NCI-H1436 (cell line): ENCODE measurements at places on chromosomes 11 and 22.

- no peak for DNase-seq
Observed at GRCh38 chr22:24379536-24379935, 47.9 kb upstream of the ADORA2A start.

DNA sequence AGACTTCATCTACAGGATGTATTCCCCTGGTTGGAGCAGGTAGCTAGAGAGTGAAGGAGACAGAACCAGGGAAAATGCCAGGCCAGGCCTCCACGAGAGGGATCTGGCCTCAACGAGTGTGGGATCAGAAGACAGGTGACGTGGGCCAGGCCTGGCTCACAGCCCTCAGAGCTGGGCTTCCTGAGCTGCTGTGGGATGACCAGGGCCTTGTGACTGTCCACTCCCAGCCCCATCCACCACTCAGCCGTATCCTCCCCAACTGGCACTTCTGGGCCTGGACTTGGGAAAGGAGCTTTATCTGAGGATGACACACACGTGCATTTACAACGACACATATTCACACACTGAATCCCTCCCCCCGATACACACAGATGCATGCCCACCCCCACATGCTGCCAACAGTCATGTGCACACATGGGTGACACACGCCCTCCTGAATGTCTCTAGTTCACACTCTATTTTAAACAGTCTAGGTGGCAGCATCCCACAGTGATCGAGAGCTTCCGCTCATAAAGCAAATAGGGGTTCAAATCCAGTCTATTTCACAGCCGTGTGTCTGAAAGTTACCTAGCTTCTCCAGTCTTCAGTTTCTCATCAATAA, 93.1 kb downstream of the TP53I11 start:
- no peak for DNase-seq

- no peak for DNase-seq
Observed at GRCh38 chr11:33387996-33388395, 130.8 kb downstream of the HIPK3 start.

DNA sequence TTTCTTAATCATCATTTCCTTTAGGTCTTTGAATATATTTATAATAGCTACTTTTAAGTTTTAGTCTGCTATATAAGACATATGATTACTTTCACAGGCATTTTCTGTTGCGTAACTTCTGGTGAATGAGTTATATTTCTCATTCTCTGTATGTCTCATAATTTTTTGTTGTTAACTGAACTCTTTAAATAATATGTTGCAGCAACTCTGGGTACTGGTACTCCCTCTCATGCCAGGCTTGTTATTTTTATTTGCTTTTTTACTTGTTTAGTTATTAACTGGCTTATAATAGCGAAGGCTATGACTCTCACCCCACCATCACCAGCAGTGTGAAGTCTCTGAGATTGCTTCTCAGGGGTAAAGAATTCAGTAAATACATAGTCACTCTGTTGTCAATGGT, 524.2 kb upstream of the CHORDC1 start:
- DNase-seq = no peak

DNA sequence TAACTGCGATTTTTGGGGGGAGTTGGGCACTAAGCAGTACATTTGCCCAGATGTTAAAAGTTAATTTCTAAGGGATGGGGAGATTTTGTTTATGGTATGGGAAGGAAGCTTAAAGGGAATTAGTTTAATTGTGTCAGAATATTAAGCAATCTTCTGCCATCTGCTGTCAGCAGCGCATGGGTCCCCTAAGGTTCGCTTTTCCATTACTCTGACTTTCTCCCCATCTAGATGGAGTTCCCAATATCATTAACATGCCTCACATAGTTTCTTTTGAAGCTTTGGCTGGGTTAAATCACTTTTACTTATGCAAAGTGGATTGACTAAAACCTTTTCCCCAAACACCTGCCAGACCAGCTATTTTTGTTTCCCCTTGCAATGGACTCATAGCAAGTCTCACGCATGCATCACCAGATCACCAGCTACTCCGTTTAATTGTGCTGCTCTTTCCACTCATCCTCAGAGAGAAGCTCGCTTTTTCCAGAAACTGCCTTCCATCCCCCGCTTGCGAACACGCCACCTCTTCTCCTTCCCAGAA, 172.7 kb downstream of the FAT3 start:
- DNase-seq = no peak

GRCh38 chr22:36881504-36882245, 20.9 kb downstream of the NCF4 start:
- no peak for DNase-seq

- no peak for DNase-seq
Observed at GRCh38 chr11:87775036-87775435, 400.2 kb downstream of the RAB38 start.
